Kidney glomerular epithelial cell (primary cell): ENCODE measurements at places on chromosomes 5 and 9.

- DNase-seq: no peak
Measured at GRCh38 chr9:27847818-27848217, 274.5 kb upstream of the C9orf72 start.

DNA sequence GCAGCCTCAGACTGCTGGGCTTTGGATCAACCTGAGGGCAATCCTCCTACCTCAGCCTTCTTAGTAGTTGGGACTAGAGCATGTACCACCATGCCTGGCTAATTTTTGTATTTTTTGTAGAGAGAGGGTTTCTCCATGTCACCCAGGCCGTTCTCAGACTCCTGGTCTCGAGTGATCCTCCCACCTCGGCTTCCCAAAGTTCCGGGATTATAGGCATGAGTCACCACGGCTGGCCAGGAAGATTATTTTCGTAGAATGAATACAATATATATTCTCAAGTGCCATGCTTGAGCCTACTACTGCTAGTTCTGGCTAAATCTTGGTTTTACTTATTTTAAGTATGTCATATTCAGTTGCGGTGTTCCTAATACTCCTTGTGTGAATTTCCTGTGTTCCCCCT lies 88.2 kb upstream of the CLINT1 start:
- DNase-seq: no peak

DNA sequence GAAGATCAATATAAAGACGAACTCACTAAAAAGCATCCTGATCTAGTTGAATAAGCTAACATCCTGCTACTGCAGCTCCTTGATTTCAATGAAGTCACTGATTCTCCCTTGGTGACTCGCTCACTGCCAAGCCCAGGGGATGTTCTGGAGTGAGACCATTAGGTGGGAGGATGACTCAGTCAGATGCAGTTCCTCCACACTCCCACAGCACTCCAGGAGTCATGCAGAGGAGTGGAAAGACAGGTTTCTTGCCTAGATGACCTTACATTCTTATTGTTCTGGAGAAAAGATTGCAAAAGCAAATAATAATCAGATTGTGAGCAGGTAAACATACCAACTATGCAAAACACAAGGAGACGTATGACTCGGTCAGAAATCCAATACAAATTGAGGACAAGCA lies 15.3 kb downstream of the GCNT4 start:
- peak; percentile 91 for DNase-seq

GRCh38 chr5:93343570-93343969 lies 237.4 kb downstream of the NR2F1-AS1 start:
- DNase-seq: no peak

DNA sequence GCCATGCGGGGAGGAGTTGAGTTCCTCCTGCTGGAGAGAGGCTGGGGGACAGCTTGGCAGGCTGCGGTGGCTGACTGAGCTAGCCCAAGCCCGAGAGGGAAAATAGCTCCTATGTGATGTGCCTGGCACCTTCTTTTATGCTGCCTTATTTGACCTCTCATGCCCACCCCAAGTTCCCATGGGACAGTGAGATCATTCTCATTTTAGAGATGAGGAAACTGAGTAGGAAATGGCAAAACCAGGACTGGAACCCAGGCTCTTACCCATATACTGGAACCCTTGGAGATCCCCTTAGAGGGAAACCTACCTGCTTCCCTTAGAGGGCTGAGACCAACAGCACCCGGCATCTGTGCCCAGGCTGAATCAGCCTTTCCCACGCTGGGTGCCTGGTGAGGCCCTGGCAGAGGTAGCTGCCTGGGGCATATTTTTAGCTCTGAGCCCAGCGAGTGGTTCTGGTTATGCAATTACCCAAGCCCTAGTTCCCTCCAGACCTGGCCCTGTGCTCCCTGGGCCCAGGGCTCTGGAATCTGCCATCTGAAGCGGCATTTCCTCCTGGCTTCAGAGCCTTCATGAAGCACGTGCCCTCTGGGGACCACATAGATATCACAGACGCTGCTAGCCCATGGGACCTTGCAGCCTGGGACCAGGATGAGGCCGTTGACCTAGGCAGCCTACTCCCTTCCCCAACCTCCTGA lies 23.6 kb downstream of the COL27A1 start:
- DNase-seq: no peak

DNA sequence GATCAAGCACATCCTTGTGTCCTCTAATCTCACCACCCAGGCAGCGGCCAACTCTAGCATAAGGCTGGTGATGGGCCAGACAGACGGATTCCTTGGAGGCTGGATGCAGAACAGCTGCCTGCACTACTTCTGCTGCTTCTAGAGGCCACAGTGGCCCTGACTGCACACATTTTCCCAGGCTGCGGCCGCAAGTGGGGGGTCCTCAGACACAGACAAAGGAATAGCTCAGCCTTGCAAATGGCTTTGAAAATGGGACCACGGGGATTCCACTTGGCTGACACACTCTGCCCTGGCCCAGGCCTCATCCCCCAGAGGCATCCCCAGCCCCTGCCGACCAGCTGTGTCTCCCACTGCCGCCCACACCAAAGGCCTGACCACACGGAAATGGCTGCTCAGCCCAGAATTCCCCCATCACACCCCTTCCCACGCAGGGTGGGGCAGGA lies 540.8 kb downstream of the BNC2 start:
- DNase-seq: no peak

DNA sequence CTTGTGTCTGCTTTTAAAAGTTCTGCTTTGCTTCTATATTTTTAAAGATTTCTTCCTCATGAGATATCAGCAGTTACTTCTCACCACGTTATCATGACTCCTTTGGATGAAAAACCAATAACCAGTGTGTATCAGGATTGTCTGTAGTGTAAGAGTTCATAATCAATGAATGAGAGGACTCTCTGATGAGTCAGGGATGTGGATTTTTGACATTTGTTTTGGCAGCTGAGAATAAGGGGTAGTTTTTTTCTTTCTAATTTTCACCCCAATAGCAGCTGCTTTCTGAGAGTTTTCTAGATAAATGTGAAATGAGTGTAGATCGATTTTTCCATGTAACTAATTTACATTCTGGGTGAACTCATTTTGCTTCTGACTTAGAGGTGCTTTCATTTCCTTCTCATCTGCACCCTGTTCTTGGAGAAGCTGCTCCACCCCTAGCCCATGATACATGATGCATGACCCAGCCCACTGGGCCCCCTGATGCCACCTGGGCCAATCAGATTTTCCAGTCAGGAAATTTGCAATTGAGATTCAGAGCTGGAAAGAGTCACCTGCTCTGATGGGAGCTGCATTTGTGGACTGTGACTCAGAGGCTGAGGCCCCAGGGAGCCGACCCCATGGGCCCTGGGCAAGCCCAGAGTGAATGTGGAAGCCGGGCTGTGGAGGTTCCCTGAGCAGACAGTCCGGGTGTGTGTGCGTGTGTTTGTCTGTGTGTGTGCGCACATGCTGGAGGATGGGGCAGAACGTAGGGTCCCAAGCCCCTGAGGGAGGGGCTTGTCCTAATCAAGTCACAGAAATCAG lies 159.3 kb downstream of the RGS3 start:
- DNase-seq: peak; percentile 88

DNA sequence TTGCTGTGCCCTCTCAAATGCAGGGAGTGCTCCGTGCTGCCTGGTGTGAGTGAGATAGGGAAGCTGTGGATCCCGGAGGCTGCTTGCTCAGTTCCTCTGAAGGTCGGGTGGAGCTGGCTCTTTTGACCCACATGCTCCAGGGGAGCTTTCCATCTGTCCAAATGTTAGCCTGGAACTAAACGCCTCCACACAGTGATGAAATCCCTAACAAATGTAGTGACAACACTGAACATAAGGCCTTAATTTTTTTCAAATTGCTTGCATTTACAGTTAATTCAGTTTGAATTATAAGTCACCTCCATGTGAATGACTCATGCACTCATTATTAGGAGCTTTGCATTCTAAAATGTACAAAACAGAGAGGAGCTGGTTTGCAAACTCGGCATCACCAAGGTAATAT lies 27.0 kb downstream of the PRDM6 start:
- no peak for DNase-seq

DNA sequence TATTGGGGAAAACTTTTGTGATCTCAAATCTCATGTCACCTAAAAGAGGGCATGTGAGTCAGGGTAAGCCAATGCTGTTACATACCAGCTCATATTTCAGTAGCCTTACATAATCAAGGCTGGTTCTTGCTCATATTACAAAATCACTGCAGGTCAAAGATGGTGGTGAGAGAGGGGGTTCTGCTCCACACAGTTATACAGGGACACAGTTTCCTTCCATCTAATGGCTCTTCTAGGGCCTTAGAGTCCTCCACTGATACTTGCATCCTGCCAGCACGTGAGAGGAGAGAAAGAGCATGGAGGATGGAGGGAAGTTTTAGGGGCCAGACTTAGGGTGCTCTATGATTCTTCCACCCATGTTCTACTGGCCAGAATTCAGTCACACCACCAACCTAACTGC lies 130.0 kb downstream of the LIFR start:
- DNase-seq: no peak

- DNase-seq: no peak
Measured at GRCh38 chr9:123555646-123556045, 199.6 kb downstream of the CRB2 start.

GRCh38 chr5:39024884-39025283 lies 49.3 kb downstream of the RICTOR start:
- DNase-seq: peak; percentile 22
